ENCODE measurements at places on chromosomes 6 and 20. TPM values are rescaled to one million over a fixed set of nuclear protein-coding genes. Genes with fewer than 3 reads are reported as not detected.

KHDC1L gene
- total RNA-seq, result not detected

RNF144B gene
- 5.9 TPM for total RNA-seq

MYLK4 gene
- 0.28 TPM for total RNA-seq

SRMS gene
- not detected for total RNA-seq

C6orf62 gene
- 87.9 TPM for total RNA-seq
